ENCODE measurements at places on chromosomes 7 and 10.

GRCh38 chr10:44776181-44776580 is 135.0 kb upstream of the TMEM72 start:
- no peak for DNase-seq

DNA sequence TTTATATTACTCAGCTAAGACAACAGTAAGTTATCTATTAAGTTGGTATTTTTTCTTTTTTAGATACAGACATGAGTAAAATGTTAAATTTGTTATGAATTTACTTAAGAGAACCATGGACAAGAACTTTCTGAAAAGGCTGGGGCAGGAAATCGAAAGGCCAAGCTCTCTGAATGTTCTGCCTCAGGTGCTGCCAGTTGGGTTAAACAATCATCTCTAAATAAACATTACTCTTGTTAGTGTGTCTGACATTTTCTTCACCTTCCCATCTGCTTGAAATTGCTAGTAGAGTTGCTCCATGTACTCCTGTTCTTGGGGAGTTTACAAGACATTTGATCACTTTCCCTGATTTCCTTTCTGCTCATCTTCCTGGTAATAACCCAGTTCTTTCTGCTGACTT is 87.5 kb downstream of the ANKRD7 start:
- DNase-seq: no peak

DNA sequence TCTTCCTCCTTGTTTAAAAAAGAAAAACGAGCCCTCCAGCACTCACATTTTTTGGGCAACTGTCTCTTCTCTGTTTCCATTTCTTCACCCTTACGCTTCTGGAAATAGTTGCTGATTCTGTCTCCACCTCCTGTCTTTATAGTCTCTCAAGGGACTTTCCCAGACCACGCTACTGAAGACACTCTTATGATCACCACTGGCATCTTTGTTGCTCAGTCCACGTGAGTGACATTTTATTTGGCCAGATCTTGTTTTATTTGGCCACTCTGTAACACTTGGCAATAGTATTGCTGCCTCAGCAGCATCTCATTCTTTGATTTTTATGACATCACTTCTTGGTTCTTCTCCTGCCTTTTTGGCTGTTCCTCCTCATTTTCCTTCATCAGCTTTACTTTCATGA is 21.6 kb upstream of the NME8 start:
- DNase-seq: no peak

GRCh38 chr7:42940985-42941847 is 9.0 kb downstream of the MRPL32 start:
- peak; percentile 71 for DNase-seq

Measured in NCI-H524 (cell line).